Activated CD8-positive, alpha-beta memory T cell treated with anti-CD3 and anti-CD28 coated beads, Interleukin-2, amount 10 ng/mL, durations not matched to agents 7 days and 5 days (primary cell): ENCODE measurements at places on chromosomes 7 and 10. TPM values are rescaled to one million over a fixed set of nuclear protein-coding genes. Genes with fewer than 3 reads are reported as not detected.

DNA sequence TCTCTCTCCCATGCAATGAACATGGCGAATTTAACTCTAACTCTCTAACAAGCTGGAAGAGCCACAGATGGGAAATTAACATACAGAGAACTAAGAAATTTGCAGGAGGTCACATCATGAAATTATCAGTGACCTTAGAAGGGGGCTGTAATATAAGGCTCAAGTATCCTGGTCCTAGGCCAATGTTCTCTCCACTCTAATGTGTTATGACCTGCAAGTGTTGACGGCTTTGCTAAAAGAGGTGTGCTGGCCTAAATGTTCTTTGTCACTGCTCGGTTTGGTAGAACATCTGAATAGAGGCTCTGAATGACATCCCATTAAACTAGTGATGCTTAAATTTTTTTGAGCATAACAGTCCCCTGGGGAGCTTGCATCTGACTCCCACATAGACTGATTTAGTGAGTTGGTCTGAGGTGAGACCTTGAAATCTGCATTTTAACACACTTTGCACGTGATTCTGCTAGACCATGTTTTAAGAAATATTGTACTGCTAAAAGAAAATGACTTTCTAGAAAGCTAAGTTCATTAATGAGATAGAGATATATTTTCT, 129.3 kb downstream of the GFRA1 start:
- no peak overlapping the region for H3K27ac ChIP-seq
- DNase-seq: no peak
- no peak overlapping the region for H3K4me3 ChIP-seq
- peaks cover 7% of the 10 kb centered on the region for H3K4me1 ChIP-seq
- no peaks in the 10 kb centered on the region for H3K36me3 ChIP-seq
- H3K27me3 ChIP-seq: no peaks in the 10 kb centered on the region

DNA sequence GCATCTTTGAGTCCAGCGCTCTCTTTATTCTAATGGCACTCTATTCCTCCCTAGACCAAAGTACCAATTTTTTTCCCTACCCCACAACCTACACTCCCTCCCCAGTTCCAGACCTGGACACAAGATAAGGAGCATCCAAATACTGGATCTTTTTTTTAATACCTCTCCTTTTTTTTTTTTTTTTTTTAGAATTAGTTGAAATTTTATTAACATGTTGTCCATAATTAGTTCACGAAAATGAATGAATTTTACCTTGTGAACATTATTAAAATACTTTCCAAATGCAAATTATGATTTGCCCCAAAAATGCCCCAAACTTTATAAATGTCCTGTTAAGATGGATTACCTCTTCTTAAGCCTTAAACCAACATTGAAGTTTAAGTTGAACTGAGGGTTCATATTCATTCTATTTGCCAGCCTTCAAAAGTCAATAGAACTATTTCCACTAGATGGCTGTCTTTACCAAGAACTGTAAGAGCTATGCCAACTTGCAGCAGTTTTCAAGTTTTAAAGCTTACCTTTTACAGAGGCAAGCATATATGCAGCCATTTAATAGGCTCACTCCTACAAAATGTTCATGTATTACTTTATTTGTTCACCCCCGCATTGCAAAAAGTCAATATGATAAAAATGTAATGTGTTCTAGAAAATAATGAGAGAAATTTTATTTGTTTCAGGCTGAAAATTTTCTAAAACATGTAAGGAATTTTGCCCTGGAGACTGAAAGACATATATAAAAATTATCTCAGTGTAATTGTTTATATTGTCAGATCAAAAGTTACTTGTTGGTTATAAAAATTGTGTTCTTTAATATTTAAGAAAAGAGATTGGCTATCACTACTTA, 39.7 kb upstream of the TNKS2 start:
- H3K4me1 ChIP-seq: peaks cover 2% of the 10 kb centered on the region
- no peak for DNase-seq
- peaks cover 56% of the 10 kb centered on the region for H3K27me3 ChIP-seq
- no peak overlapping the region for H3K4me3 ChIP-seq

The CAMK2B gene
- not detected for total RNA-seq

- H3K27ac ChIP-seq: no peak overlapping the region
- H3K4me3 ChIP-seq: no peak overlapping the region
- H3K36me3 ChIP-seq: no peaks in the 10 kb centered on the region
- no peaks in the 10 kb centered on the region for H3K27me3 ChIP-seq
- no peaks in the 10 kb centered on the region for H3K4me1 ChIP-seq
Observed at GRCh38 chr7:11642276-11642675, 189.7 kb downstream of the THSD7A start.

GRCh38 chr7:2947058-2947780, 96.4 kb downstream of the CARD11 start:
- no peak overlapping the region for H3K4me3 ChIP-seq
- peaks cover 46% of the 10 kb centered on the region for H3K4me1 ChIP-seq
- peaks cover 89% of the 10 kb centered on the region for H3K36me3 ChIP-seq
- no peaks in the 10 kb centered on the region for H3K27me3 ChIP-seq
- DNase-seq: peak; percentile 33
- H3K27ac ChIP-seq: no peak overlapping the region

DNA sequence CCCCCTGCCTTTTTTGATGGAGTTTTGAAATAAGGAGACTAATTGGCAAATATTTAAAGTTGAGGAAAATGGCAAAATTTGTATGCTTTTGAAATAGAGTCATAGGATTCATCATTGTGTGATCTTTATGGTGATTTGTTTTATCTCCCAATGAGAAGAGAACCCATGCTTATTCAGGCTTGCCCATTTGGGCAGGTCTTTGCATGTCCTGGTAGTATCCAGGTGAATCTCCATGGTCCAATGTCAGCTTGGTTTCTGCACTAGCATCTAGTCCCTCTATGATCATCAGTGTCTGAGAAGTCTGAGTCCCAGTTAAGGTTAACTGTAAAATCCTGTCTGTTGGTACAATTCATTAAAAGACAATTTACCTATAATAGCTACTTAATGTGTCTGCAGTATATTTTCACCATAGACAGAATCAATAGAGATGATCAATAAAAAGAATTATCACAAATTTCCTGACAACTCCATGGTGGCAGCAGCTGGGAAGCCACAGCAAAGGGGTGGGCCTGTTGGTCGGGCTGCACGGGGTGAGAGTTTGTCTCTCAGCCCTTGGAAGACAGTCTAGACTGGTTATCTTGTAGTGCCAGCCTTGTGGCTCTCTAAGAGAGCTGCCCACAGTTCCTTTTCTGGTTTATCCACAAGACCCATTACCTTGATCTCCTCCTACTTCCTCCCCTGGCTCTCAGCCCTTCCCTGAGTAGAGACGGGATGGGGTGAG, 22.2 kb upstream of the BMPER start:
- no peak overlapping the region for H3K4me3 ChIP-seq
- H3K4me1 ChIP-seq: no peaks in the 10 kb centered on the region
- DNase-seq: no peak
- H3K36me3 ChIP-seq: no peaks in the 10 kb centered on the region
- no peak overlapping the region for H3K27ac ChIP-seq
- H3K27me3 ChIP-seq: peaks cover 4% of the 10 kb centered on the region

- H3K27ac ChIP-seq: no peak overlapping the region
- DNase-seq: no peak
- peaks cover 55% of the 10 kb centered on the region for H3K27me3 ChIP-seq
- no peak overlapping the region for H3K4me3 ChIP-seq
- no peaks in the 10 kb centered on the region for H3K36me3 ChIP-seq
Observed at GRCh38 chr10:68566955-68567354, 6.8 kb downstream of the TET1 start.

DNA sequence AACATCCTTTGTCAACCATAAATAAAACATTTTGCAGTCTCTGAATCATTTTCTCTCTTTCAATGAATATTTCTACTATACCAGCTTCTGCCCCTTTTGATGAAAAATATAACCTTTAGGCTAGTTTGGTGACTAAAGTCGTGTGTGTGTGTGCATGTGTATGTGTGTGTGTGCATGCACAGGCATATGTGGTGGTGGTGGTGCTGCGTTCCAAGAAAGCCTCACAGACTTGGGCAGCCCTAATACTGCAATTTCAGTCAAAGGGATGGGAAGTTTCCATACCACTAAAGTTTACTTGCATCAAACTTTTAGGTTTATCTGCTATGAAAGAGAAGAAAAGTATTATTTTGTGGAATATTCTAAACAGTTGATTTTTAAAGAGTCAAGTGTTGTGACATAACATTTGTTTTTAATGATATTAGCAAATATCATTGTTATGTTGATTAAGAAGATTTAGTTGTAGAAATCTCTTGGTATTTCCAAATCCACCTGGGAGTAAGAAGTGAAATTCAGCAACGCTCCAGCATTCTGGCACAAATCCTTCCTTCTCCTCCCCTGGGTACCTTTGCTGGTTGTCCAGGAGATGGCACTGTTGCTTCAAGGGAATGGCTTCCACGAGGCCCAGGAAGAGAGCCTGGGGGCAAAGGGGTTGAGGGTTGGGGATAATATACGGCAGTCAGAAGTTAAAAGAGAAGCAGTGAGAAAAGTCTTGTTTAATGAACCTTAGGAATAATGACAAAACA, 41.5 kb downstream of the ASB4 start:
- H3K27me3 ChIP-seq: peaks cover 23% of the 10 kb centered on the region
- DNase-seq: no peak
- no peak overlapping the region for H3K4me3 ChIP-seq
- no peak overlapping the region for H3K27ac ChIP-seq
- no peaks in the 10 kb centered on the region for H3K4me1 ChIP-seq
- H3K36me3 ChIP-seq: no peaks in the 10 kb centered on the region

- peaks cover 17% of the 10 kb centered on the region for H3K27me3 ChIP-seq
- H3K36me3 ChIP-seq: no peaks in the 10 kb centered on the region
- no peaks in the 10 kb centered on the region for H3K4me1 ChIP-seq
- no peak overlapping the region for H3K27ac ChIP-seq
Observed at GRCh38 chr10:4685491-4685890, 140.5 kb upstream of the AKR1E2 start.

The IFIT3 gene
- total RNA-seq: 151 TPM

GRCh38 chr10:35212856-35213255, 86.2 kb downstream of the CREM start:
- H3K27ac ChIP-seq: no peak overlapping the region
- no peak overlapping the region for H3K4me3 ChIP-seq
- peaks cover 60% of the 10 kb centered on the region for H3K4me1 ChIP-seq
- H3K27me3 ChIP-seq: no peaks in the 10 kb centered on the region
- peaks cover 53% of the 10 kb centered on the region for H3K36me3 ChIP-seq

GRCh38 chr7:128092221-128092620, 61.0 kb upstream of the LRRC4 start:
- peaks cover 16% of the 10 kb centered on the region for H3K36me3 ChIP-seq
- H3K4me3 ChIP-seq: no peak overlapping the region
- peaks cover 5% of the 10 kb centered on the region for H3K4me1 ChIP-seq
- H3K27ac ChIP-seq: no peak overlapping the region
- DNase-seq: no peak

DNA sequence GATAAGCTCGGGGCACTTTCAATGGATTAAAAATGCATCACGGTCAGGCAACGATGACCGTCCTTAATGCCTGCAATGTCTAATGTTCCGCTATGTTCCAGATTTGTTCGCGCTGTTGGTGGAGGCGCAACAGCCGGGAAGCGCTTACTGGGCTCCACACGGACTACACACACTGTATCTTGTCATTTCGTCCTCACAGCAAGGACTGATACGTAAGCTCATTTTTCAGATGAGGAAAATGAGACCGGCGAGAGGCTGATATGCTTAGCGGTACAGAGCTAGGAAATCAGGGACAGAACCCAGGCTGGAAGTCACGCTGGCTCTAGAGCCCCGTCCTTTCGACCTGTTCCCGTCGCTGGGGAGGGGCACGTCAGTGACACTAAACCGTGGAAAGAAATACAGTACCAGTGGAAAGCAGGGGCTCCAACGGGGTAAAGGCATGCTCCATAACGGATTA, 670 bp downstream of the TPK1 start:
- peak overlapping the region; percentile 99 for H3K27ac ChIP-seq
- H3K27me3 ChIP-seq: no peaks in the 10 kb centered on the region
- peaks cover 21% of the 10 kb centered on the region for H3K36me3 ChIP-seq

The ZNF503 gene
- 0.80 TPM for total RNA-seq

The ZNF398 gene
- 13.2 TPM for total RNA-seq

The ASAH2B gene
- total RNA-seq: 5.1 TPM

DNA sequence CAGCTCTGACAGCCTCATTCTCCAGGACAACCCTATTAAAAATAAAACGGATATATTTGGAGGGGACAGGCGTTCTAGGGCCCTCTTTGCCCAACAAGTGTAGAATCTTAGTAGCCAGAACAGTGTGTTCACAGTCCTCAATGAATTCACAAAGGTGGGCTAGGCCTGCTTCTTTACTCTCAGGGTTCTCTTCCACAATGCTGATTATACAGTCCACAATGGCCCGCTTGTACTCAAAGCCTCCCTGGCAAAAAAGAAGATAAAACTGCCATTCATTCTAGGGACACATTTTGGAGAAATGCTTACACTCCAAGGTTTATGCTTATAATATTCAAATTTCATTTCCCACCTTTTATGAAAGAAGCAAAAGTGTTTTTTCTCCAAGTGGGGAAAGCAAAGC, 62.6 kb downstream of the MEST start:
- no peaks in the 10 kb centered on the region for H3K4me1 ChIP-seq
- H3K27me3 ChIP-seq: no peaks in the 10 kb centered on the region
- H3K36me3 ChIP-seq: peaks cover 1% of the 10 kb centered on the region
- no peak overlapping the region for H3K4me3 ChIP-seq
- no peak for DNase-seq

DNA sequence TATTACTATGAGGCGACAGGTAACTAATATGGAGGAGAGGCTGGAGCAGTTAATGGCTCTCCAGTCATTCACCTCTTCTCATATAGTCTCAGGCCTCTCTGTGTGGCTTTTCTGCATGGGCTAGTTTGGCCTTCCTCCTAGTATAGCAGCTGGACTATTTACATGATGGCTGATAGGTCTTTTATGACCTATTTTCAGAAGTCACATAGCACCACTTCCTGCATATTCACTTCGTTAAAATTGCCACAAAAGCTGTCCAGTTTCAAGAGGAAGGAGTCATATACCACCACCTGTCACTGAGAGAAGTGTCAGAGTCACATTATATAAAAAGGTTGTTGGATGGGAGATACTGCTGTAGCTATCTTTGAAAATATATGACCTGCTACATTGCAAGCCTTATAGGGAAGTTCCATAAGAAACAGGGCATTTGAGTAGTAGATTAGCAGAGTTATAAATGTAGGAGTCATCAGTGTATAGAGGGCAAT, 8.0 kb upstream of the DMTF1 start:
- peaks cover 7% of the 10 kb centered on the region for H3K27me3 ChIP-seq
- no peak overlapping the region for H3K27ac ChIP-seq
- H3K4me3 ChIP-seq: no peak overlapping the region
- H3K4me1 ChIP-seq: peaks cover 16% of the 10 kb centered on the region

- H3K4me3 ChIP-seq: no peak overlapping the region
- DNase-seq: no peak
- H3K4me1 ChIP-seq: no peaks in the 10 kb centered on the region
- no peaks in the 10 kb centered on the region for H3K36me3 ChIP-seq
- H3K27ac ChIP-seq: no peak overlapping the region
Observed at GRCh38 chr10:103731609-103732270, 123.6 kb downstream of the SH3PXD2A start.

- peaks cover 30% of the 10 kb centered on the region for H3K27me3 ChIP-seq
- no peak overlapping the region for H3K4me3 ChIP-seq
- no peak for DNase-seq
- H3K27ac ChIP-seq: no peak overlapping the region
- H3K4me1 ChIP-seq: peaks cover 10% of the 10 kb centered on the region
- H3K36me3 ChIP-seq: no peaks in the 10 kb centered on the region
Observed at GRCh38 chr7:140594131-140594691, 46.4 kb downstream of the DENND2A start.

The ANKRD30A gene
- total RNA-seq: not detected

- H3K27ac ChIP-seq: no peak overlapping the region
- no peaks in the 10 kb centered on the region for H3K36me3 ChIP-seq
- no peaks in the 10 kb centered on the region for H3K27me3 ChIP-seq
Observed at GRCh38 chr10:73969224-73969841, 28.6 kb upstream of the VCL start.

The KIAA1217 gene
- total RNA-seq: 0.70 TPM

The CUZD1 gene
- 2.8 TPM for total RNA-seq

- H3K36me3 ChIP-seq: no peaks in the 10 kb centered on the region
- H3K4me3 ChIP-seq: no peak overlapping the region
- no peak overlapping the region for H3K27ac ChIP-seq
- peaks cover 19% of the 10 kb centered on the region for H3K27me3 ChIP-seq
- DNase-seq: no peak
Observed at GRCh38 chr7:29127527-29127926, 18.8 kb downstream of the CPVL start.
